ENCODE measurements at places on chromosomes 3 and 15.

DNA sequence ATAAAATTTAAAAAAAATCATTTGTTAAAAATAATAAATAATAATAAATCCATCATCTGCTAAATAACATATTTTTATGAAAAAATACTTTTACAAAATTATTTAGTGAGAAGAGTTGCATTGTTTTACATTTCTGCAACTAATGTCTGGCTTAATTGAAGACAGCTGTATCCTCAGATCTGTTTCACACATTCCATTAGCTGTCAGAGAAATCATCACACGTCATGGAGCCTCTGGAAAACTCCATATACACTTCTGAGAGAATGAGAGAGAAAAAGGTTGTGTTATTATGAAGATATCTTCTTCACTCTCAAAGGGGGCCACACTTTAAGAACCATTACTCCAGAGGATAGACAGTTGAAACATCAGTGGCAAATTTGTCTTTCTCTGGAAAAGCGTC is 40.8 kb downstream of the CMSS1 start:
- DNase-seq = no peak

GRCh38 chr3:59839810-59840515 is 790.1 kb upstream of the CFAP20DC start:
- DNase-seq = no peak

DNA sequence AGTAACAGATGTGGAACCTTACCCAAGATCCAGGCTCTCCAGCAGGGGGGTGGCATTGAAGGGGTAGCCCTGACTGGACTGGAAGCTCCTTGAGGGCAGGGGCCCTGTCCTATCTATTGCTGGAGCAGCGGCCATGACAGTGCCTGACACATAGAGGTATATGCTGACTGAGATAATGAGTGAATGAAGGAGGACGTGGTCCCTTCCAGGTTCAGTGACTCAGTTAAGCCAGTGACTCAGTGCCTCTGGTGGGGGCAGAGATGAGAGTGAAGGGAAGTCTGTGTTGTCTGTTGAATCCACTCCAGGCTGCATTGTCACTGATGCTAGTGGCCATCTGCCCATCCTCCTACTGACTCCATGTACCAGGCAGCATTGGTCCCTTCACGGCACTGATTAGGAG is 13.0 kb upstream of the CTXND1 start:
- DNase-seq = no peak

GRCh38 chr3:194091141-194091540 is 44.8 kb upstream of the HES1 start:
- DNase-seq = no peak

GRCh38 chr3:27993051-27993450 is 248.4 kb upstream of the CMC1 start:
- DNase-seq = no peak

- no peak for DNase-seq
Observed at GRCh38 chr15:50873935-50874361, 34.5 kb upstream of the AP4E1 start.

- DNase-seq = no peak
Observed at GRCh38 chr3:15246186-15246585, 40.1 kb downstream of the CAPN7 start.

DNA sequence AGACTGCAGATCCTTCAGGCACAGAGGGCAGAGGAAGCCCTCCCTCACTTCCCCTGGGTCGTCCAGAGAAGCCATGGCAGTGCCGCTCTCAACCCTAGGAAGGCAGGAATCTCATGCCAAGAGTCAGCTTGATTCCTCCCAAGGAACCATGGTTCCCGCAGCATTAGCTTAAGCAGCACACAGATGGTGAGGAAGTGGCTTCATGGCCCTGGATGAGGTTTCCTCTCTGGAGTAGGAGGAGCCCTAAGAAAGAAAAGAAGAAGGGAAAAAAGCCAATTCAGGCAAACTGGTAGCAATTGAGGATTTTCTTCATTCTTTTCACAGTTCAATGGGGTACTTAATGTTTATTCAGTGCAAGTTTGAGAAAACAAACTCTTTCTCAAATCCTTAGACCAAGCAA is 2.9 kb downstream of the RBSN start:
- no peak for DNase-seq

GRCh38 chr15:63655683-63656372 is 58.6 kb downstream of the FBXL22 start:
- no peak for DNase-seq

DNA sequence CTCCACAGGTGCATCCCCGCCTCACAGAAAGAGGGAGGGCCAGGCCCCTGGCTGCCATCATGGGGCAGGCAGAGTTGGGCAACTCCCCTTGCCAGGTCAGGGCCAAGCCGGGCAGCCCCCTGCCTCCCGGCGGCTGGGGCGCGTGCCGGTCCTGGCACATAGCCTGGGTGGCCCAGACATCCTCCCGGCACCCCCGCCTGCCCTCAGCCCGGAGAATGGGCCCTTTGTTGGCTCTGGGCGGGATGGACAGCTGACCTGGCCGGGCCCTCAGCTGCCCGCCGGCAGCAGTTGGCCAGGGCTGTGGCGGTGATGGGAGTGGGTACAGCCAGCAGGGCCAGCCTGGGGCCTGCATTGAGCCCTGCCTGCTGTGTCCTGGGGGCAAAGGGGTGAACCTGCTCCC is 16.5 kb downstream of the PLXNA1 start:
- DNase-seq = no peak

- DNase-seq = no peak
Observed at GRCh38 chr3:17505856-17506255, 236.6 kb downstream of the TBC1D5 start.

DNA sequence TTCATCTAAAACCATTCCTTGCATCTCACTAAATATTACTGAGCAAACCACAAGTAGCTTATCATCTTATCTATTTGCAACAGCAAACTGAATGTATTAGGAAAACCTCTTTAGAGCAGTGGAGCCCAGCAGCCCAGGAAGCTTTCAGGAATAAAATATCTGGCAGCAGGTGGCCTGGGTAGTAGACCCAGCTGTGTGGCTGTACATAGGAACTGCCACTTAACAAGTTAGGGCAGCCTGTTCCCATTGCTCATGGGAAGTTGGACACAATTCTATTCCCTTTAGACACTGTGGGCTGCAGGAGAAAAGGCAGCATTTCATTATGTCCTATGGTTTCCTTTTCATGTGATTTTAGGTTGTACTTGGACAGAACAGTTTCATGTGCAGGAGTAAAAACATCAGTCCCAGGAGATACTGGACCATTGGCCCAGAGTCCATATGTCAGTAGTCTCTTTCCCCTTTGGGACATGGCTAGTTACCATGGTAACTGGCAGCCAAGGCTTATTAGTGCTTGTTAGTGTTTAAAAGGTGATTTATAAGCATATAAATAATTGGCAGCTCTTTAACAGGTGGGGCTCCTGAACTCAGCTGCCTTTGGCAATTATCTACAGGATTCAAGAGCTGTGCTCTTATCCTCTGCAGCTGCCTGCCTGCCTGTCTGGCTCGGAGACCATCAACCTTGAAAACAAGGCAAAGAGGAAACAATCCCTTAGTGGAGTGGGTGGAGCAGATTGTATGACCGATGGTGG is 28.9 kb upstream of the LSAMP start:
- no peak for DNase-seq

DNA sequence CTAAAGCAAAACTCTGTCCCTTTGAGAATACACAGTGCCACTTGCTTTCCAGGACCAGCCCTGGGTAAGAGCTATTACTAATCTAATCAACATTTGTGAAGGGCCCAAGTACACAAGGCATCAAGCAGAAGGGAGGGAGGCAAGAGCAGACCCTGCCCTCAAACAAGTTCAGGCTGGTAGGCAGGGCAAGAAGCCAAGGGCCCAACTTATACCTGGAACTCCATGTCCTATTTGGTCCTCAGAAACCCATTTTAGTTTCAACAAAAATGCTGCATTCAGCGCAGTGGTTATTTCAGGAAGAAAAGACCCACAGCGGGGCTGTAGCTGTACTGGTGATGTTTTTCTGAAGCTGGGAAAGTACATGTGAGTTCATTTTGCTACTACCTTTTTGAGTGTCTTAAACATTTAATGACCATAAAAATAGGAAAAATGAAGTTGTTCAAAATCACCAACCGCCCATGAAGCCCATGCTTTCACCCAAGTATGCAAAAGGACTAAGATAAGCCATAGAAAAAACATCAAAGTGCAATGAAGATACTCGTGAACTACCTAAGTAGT is 2.8 kb downstream of the RPS17 start:
- DNase-seq = no peak

- DNase-seq = no peak
Observed at GRCh38 chr3:45043728-45044299, 17.7 kb downstream of the CLEC3B start.

DNA sequence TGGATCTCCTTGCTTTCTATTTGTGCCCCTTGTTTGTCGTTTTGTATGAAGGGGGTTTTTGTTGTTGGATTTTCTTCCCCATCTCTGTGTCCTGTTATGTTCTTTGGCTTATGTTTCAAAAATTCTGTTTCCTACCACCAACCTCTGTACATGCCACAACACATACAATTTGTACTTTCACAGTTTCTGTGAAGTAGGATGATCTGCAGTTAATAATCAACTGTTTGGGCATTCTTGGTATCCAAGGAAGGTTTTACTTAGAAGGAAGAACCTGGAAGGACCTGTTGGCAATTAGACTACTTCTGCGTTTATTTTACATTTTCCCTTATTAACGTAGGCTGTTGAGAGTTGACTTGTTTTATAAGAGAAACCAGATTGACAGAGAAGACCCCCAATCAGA is 8.3 kb downstream of the SETD5 start:
- DNase-seq = no peak

GRCh38 chr15:36737430-36737891 is 158.0 kb downstream of the CDIN1 start:
- DNase-seq = no peak

GRCh38 chr3:52712291-52713212 is 6.6 kb downstream of the SPCS1 start:
- DNase-seq = no peak

DNA sequence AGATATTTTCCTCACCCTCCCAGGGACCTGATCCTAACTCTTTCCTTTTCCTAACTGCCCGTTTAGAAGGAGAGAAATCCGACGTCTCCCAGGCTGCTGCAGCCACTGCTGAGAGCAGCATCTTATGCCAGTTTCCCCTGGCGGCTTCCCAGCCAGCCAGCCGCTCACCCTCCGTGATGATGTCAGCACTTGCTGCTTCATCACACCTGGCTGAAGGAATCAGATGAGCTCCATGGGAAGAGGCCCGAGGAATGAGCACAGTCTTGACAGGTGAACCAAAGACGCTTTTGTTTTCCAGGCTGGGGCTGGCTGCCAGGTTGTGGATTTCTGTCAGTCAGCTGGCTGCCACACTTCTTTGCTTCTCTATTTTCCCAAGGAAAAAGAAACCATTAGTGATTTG is 445.1 kb upstream of the RBMS3 start:
- DNase-seq = no peak

DNA sequence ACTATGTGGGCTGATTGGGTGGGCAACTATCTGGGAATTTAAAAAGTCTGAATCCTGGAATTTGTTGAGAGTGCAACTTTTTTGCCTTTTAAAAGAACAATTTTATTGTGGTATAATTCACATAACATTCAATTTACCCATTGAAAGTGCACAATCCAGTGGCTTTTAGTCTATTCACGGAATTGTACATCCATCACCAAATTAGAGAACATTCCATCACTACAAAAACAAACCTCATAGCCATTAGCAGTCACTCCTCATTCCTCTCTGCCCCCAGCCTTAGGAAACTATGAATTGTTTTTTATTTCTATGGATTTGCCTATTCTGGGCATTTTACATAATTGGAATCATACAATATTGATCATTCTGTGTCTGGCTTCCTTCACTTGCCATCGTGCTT is 101.8 kb upstream of the ALDH1A3 start:
- no peak for DNase-seq

GRCh38 chr15:43376017-43376705 is 5.3 kb downstream of the TUBGCP4 start:
- DNase-seq = no peak

DNA sequence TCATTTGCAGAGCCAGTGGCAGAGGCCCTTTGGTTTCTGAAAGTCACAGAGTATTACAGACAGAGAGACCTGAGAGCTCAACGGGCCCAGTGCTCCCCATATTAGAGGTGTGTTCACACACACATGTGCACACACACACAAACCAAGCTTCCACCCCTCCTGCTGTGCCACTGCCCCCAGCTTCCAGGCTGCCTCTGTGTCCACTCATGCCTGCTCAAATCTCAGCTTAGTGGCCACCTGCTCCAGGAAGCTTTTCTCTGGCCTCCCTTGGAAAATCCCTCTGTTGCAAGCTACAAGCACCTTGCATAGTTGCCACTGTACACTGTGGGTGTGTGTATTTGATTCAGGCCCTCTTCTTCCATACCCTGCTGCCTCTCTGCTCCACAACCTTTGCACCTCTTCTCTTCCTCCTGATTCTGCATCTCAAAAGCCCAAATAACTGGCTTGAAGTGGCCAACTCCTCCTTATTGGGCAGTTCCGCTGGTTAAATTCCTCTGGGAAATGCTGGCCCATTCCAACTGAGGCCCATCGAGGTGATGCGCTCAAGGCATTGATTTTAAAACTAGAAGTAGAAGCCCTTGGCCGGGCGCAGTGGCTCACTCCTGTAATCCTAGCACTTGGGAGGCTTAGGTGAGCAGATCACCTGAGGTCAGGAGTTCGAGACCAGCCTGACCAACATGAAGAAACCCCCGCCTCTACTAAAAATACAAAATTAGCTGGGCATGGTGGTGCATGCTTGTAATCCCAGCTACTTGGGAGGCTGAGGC is 23.0 kb downstream of the MESD start:
- DNase-seq = no peak

DNA sequence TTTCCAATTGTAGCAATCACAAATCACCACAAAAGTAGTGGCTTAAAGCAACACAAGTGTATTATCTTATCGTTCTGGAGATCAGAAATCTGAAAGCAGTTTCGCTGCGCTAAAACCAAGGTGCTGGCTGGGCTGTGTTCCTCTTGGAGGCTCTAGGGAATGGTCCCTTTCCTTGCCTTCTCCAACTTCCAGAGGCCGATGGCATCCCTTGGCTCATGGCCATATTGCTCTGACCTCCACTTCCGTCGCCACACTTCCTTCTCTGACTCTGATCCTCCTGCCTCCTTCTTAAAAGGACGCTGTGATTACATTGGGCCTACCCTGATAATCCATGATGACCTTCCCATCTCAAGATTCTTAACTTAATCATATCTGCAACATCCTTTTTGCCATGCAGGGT is 10.7 kb upstream of the PAQR5 start:
- no peak for DNase-seq

DNA sequence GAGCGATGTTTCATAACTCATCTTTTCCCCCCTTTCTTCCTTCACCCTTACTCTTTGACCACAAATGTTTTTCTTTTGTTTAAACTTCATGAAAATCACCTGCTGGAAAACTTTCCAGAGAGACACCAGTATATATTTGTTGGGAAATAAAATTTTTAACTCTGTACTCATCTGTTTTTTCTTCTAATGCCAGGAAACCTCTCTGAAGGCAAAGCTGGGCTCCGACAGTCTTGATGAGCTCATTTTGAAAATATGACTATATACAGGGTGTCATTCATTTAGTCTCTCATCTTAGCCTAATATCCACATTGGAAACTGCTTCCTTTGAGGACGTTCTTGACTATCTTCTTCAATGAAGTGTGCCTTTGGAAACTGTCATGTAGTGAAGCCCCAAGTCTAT is 339.6 kb upstream of the ROBO2 start:
- DNase-seq = no peak

Measured in stimulated activated CD4-positive, alpha-beta T cell treated with anti-CD3 and anti-CD28 coated beads, Interleukin-15, amount 100 ng/mL, for 1 hour (primary cell).